ENCODE measurements at places on chromosomes 13 and 19.

- DNase-seq = no peak
Measured at GRCh38 chr13:65417953-65418352, 1812.2 kb downstream of the PCDH9 start.

DNA sequence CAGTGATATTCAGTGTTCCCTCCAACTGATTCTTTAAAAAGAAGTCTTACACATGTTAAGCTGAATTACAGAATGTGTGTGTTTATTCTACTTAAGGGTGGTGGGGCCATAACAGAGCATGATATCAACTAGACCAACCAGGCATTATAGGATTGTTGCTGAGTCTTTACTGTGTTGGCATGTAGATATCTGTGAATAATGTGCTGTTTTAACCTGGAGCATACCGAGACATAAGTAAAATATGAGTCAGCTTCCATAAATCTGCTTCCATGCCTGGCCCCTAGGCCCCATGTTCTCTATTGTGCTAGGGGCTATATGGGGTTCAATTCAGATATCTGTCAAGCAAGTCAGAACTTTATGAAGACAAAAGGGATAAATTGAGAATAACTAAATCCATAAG, 295.7 kb downstream of the MTUS2 start:
- no peak for DNase-seq

DNA sequence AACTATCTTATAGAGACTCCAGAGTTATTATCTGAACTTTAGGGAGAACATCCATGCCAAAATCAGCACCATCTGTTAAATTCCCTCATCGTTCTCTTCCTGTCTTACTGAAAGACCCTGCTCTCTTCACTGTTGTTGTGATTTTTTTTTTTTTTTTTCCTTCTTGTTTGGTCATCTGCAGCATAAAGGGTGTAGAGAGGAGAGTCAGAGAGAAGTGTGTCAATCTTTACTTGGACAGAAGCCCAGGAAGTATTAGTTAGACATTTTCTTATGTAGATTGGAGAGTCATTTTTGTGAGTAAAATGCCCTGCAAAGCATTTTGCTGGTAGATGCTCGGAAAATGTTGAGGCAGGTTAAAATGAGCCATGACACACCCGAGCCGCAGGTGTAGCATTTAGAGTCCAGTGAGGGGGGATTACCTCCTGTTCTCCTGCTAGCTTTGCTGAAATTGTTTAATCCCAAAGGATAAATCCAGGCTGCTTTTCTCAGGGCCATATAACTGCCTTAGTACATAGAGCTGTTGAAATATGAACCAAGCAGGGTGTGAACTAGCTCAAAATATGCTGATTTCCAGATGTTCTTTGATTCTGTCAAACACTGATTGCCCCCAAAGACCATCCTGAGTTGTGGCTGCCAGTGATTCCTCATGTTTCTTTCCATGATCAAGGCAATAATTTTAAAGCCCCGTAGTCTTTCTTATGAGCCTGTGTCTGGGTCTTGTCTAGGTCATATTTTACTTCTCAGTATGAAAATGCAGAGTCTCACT, 143.5 kb downstream of the DCT start:
- DNase-seq = no peak

DNA sequence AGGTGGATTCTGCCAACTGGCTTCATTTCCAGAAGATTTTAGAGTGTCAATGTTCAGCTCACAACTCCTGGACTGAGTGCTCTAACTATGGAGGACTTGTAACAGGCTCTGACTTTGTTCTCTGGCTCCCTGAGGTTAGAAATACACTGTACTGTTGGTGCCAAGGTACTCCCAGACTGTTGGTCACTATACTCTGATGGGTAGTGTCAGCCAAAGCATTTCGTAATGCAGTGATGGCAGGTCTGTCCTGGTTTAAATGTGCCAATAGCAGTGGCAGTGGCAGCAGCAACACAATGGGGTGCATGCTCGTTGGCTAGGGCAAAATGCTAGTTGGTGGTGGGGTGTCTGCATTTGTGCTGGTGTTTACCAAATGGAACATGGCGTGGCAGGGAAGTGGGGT, 472.2 kb downstream of the TDRD3 start:
- DNase-seq = no peak

GRCh38 chr13:105008604-105009003, 1526.9 kb downstream of the EFNB2 start:
- DNase-seq = no peak

DNA sequence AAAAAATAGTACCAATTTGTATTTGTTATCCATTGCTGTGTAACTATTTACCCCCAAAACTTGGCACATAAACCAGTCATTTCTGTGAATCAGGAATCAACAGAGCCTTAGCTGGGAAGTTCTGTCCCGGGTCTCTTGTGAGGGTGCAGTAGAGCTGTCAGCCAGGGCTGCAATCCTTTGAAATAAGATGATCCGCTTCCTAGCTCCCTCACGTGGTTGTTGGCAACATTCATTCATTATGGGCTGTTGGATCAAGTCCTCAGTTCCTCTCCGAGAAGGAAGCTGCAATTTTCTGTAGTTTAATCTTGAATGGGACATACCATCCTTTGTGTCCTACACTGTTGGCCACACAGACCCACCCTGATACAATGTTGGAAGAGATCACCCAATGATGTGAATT, 277.2 kb downstream of the SUCLA2 start:
- DNase-seq = no peak

Measured in SW 1271 (cell line).